Hepatocyte (in vitro differentiated cells): ENCODE measurements at places on chromosomes 11 and 22. TPM values are rescaled to one million over a fixed set of nuclear protein-coding genes. Genes with fewer than 3 reads are reported as not detected.

- H3K27ac ChIP-seq: no peak overlapping the region
- DNase-seq: no peak
- H3K4me1 ChIP-seq: no peaks in the 10 kb centered on the region
- no peaks in the 10 kb centered on the region for H3K36me3 ChIP-seq
- no peak overlapping the region for H3K4me3 ChIP-seq
These were observed 12.0 kb downstream of the FGF3 start for GRCh38 chr11:69807106-69807815.

SMC1B gene
- not detected in 2 replicates for total RNA-seq

DNA sequence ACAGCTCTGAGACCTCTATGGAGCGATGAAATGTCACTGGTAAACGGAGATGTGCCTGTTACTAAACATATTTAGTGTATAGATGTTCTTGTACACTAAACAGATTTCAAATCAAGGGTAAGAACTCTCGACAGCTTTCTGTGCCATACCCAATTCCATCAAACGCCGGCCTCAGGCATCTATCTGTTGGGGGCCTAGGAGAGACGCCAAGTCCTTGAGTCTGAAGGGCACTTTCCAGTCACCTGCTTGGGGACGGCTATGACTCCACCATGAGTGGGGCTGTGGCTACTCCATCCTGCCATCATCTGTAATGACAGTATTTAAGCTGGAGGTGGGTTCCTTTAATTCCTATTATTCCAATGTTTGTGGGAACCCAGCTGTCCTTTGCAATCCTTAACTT is 87.8 kb downstream of the SHANK2 start:
- no peaks in the 10 kb centered on the region for H3K36me3 ChIP-seq
- no peaks in the 10 kb centered on the region for H3K27me3 ChIP-seq
- H3K27ac ChIP-seq: no peak overlapping the region
- H3K4me1 ChIP-seq: no peaks in the 10 kb centered on the region
- no peak for DNase-seq

DNA sequence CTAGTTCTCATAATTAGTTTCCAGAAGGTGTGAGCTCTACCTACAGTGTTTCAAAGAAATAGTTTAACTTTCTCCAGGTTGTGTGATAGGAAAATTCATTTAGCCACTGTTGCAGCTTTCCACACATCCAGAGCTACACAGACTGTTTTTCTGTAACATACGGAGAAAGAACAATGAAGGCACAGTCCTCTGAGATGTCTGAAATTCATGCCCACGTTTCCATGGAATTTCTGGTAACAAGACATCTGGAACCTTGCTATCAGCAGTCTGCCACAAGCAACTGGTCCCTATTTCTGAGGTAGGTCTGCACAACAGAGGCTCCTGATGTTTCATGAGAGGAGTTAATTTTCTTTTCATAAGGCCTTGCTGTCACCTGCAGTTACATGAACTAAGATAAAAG is 273.3 kb upstream of the C11orf87 start:
- DNase-seq: no peak
- no peak overlapping the region for H3K27ac ChIP-seq
- H3K4me1 ChIP-seq: no peaks in the 10 kb centered on the region
- no peak overlapping the region for H3K4me3 ChIP-seq
- no peaks in the 10 kb centered on the region for H3K36me3 ChIP-seq

- no peak overlapping the region for H3K27ac ChIP-seq
- no peaks in the 10 kb centered on the region for H3K36me3 ChIP-seq
- DNase-seq: peak; percentile 50
- no peak overlapping the region for H3K4me3 ChIP-seq
- peaks cover 4% of the 10 kb centered on the region for H3K4me1 ChIP-seq
These were observed 42.6 kb downstream of the ACER3 start for GRCh38 chr11:76903325-76903724.

- H3K4me3 ChIP-seq: no peak overlapping the region
- H3K27me3 ChIP-seq: no peaks in the 10 kb centered on the region
These were observed 663.2 kb downstream of the CNTN5 start for GRCh38 chr11:99683933-99684332.

PGA4 gene
- total RNA-seq: 2.0 and 7.1 TPM in 2 replicates

GRCh38 chr11:81705283-81705682 is 1028.4 kb downstream of the FAM181B start:
- H3K4me3 ChIP-seq: no peak overlapping the region
- H3K27me3 ChIP-seq: no peaks in the 10 kb centered on the region
- H3K27ac ChIP-seq: no peak overlapping the region
- H3K36me3 ChIP-seq: no peaks in the 10 kb centered on the region
- H3K4me1 ChIP-seq: no peaks in the 10 kb centered on the region

FAM76B gene
- total RNA-seq: 20.2 and 32.0 TPM in 2 replicates

DNA sequence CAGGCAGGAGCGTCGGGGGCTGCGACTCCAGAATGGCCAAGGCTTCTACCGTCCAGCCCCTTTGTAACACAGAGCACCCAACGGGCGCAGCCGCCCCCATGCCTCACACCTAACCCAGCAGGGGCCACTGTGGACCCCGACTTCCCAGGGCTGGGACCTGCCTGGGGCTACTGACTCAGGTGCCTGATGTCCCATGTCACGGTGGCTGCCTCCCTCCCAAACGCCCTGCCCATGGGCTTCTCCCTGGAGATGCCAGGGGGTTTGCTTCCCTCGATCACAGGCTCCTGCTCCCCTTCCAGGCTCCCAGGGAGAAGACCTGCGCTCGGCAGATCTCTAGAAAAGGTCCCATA is 84.0 kb downstream of the MYEOV start:
- H3K27ac ChIP-seq: no peak overlapping the region
- DNase-seq: no peak
- H3K27me3 ChIP-seq: no peaks in the 10 kb centered on the region
- H3K4me3 ChIP-seq: no peak overlapping the region
- H3K4me1 ChIP-seq: no peaks in the 10 kb centered on the region

DNA sequence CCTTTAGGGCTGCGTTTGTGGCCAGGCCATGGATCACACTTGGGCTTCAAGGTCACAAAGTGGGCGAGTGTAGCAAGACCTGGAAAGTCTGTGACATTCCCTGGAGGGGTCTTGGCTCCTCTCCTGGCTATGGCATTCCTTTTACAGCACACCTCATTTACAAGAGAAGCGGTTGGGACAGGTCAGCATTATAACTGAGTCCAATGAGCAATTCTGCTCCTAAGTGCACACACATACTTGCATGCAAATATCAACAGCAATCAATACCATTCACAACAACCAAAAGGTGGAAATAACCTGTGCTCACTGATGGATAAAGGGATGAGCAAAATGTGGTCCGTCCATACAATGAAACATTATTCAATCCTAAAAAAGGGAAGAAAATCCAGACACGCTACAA is 298.2 kb downstream of the CTTN start:
- H3K36me3 ChIP-seq: no peaks in the 10 kb centered on the region
- H3K27ac ChIP-seq: no peak overlapping the region
- no peaks in the 10 kb centered on the region for H3K27me3 ChIP-seq
- no peak for DNase-seq
- no peak overlapping the region for H3K4me3 ChIP-seq

- H3K4me1 ChIP-seq: no peaks in the 10 kb centered on the region
- H3K27me3 ChIP-seq: no peaks in the 10 kb centered on the region
- H3K27ac ChIP-seq: no peak overlapping the region
- no peaks in the 10 kb centered on the region for H3K36me3 ChIP-seq
- H3K4me3 ChIP-seq: no peak overlapping the region
- DNase-seq: no peak
These were observed 82.5 kb upstream of the DDI1 start for GRCh38 chr11:103953797-103954486.

PAMR1 gene
- 24.8 and 31.1 TPM in 2 replicates for total RNA-seq

DNA sequence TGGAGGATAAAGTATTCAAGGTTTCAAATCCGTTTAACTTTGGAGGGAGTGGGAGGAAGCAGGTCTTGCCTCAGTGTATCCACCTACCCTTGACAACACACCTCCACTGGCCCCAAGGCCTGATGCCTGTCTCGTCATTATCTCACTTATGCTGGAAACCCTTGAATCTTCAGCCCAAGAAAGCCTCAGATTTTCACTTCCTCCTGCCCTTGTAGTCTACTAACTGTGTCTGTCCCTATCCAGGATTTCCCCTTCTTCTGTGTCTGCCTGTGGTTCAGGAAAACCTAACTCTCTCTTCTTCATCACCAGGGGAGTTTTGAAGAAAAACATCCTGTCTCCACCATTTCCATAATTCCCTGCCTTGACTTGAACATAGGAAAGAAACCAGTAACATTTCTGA is 56.1 kb downstream of the SYT9 start:
- H3K27me3 ChIP-seq: no peaks in the 10 kb centered on the region
- H3K4me1 ChIP-seq: no peaks in the 10 kb centered on the region
- no peaks in the 10 kb centered on the region for H3K36me3 ChIP-seq
- H3K4me3 ChIP-seq: no peak overlapping the region
- no peak overlapping the region for H3K27ac ChIP-seq
